H1 (cell line): ENCODE measurements at places on chromosomes 4 and X.

GRCh38 chr4:2634014-2634413 lies 97.6 kb downstream of the FAM193A start:
- DNase-seq = no peak

GRCh38 chr4:6845027-6845426 lies 62.5 kb downstream of the KIAA0232 start:
- no peak for DNase-seq

GRCh38 chrX:68550193-68550592 lies 51.3 kb downstream of the YIPF6 start:
- no peak for DNase-seq

GRCh38 chr4:7171191-7171900 lies 21.0 kb upstream of the SORCS2 start:
- DNase-seq = no peak

- DNase-seq = no peak
Measured at GRCh38 chr4:184750926-184751584, 17.2 kb upstream of the CENPU start.

- no peak for DNase-seq
Measured at GRCh38 chrX:15985937-15986336, 131.3 kb upstream of the AP1S2 start.

GRCh38 chr4:107736037-107736436 lies 16.0 kb upstream of the PAPSS1 start:
- DNase-seq = no peak

DNA sequence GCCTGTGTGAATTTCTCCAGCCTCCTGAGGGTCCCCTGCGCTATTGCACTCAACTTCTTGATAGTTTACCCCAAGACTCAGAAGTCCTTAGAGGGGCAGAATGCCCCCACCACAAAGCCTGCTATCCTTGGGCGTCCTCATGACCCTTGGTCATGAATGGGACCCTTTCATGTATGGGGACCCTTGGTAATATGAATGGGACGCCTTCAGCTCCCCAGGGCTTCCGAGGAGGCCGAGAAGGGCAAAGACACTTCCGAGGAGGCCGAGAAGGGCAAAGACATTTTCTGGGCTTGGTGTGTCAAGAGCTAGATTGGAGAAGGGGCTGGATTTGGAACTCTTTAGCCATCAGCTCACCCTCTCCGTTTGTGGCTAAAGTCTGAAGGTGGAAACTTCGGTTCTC lies 8.6 kb downstream of the SHOX start:
- no peak for DNase-seq

DNA sequence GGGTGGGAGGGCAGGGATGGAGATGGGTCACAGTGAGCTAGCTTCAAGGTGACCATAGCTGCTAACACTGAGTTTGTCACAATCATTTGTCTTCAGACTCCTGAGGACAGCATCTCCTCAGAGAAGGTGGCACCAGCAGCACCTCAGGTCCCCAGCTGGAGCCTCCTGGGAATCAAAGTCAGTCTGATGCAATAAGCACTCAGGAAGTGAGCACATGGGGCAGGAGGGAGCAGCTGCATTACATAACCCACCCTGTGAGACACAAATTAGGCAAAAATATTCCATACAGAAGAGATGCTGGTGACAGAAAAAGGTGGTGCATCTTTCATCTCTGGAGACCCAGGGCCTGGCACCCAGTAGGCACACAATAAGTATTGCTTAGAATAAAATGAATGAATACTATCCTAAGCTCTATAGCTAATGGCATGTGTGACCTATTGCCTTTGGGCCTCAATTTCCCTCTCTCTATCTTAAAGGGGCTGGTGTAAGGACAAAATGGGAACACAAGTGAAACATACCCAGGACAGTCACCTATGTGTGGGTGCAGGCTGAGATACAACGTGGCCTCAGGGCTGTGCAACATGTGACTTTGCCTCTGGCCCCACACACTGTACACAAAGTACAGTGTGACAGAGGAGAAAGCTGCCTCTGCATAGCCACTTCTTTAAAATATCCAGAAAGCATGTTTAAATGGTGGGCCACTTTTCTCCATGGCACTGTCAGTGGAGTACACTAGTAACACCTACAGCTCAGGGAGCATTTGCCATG lies 37.1 kb downstream of the SLC39A8 start:
- no peak for DNase-seq
